Adipocyte (in vitro differentiated cells): ENCODE measurements at places on chromosomes 7 and 10.
A peak's percentile ranks its signal among the peaks of the same experiment; 100 is the strongest.

- DNase-seq: no peak
Observed at GRCh38 chr10:126702181-126702580, 31.7 kb upstream of the C10orf90 start.

DNA sequence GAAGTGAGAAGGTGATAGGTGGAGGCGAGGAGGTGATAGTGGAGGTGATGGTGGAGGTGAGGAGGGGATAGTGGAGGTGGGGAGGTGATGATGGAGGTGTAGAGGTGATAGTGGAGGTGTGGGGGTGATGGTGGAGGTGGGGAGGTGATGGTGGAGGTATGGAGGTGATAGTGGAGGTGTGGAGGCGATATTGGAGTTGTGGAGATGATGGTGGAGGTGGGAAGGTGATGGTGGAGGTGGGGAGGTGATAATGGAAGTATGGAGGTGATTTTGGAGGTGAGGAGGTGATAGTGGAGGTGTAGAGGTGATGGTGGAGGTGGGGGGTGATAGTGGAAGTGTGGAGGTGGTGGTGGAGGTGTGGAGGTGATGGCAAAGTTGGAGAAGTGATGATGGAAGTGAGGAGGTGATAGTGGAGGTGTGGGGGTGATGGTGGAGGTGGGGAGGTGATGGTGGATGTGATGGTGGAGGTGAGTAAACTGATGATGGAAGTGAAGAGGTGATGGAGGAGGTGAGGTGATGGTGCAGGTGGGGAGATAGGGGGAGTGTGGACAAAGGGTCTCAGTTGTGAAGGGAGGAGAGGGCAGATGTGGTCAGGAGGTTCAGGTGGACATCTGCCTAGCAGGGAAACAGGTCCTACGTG is 36.6 kb downstream of the ADCY1 start:
- no peak for DNase-seq

DNA sequence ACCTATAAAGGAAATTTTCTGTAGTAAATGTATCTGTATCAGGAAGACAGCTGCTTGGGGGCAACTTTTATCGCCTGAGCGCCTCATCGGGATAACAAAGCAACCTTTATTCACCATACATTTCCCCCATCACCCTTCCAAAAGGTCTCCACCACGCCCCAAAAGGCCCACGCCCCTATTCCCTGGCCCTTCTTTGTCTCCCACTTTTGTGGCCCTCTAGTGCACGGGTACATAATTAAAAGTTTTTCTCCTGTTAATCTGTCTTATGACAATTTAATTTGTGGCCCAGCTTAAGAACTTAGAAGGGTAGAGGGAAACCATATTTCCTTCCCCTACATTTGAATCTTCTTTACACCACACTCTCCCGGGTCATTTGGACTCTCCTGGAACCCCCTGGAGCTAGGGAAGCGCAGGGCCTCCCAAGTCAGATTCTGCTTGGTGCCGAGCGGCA is 625 bp downstream of the RP9 start:
- DNase-seq: no peak

- DNase-seq: no peak
Observed at GRCh38 chr10:117754770-117755658, 212.5 kb downstream of the EMX2 start.

- DNase-seq: no peak
Observed at GRCh38 chr10:130014263-130015074, 50.4 kb upstream of the EBF3 start.

DNA sequence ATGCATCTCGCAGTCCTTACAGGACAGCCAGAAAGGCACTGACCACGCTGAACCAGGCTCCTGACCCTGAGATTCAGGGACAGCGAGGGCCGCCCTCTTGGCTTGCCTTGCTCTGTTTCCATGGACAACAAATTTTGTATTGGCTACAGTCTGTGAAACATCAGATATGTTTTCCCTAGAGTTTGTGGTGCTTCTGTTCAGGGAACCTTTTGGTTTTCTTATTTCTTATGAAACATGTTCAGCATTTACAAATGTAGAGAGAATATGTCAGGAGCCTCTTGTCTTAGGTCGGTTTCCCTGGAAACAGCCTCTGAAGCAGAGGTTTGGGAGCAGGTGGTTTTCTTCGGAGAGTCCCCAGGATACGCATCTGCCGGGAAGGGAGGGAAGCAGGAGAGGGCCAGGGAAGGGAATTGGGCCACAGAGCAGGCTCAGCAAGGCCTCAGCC is 260.1 kb downstream of the CCDC3 start:
- DNase-seq: no peak

GRCh38 chr7:2072042-2072441 is 160.7 kb downstream of the MAD1L1 start:
- no peak for DNase-seq

DNA sequence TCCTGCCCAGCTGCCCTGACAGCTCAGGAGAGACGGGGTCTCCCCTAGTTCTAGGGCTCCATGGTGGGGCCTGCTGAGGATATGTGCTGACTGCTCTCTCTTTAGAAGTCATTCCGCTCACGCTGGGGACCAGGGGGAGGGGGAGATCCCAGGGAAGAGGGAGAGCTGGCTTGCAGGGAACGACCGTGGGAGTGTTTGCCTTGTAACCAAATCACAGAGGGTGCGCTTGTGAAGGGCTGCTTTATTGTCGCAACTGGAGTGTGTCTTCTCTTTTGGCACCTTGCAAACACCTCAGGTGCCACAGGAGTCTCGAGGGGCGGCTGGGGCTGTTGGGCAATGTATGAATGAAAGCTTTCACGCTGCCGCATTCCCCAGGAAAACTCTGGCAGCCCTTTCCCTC is 531.3 kb upstream of the MKI67 start:
- no peak for DNase-seq

DNA sequence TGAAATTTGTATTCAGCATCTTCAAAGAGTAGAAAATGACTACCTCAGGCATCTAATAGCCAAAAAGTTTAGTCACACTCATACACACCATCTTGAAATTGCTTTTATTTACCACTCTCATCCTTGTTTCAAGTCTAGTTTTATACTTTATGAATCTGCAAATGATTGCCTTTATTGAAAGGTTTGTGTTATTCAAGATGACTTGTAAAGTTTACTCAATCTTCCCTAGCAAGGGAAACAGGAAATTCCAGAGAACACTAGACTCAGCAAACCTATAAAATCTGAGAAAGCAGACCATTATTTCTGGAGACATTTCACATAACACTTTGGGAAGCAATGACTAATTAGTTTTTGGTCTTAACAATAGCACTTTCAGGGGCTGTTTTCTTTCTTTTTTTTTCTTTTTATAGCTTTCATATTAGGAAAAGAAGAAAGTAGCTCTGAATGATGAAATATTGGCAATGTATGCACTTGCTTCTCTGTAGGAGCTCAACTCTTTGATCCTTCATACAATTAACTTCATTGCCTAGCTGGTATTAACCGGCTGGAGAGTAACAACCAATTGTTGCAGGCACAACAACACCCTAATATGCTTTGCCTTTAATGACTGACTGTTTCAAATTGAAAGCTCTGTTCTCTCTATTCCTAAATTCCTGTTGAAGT is 68.9 kb upstream of the HDAC9 start:
- DNase-seq: peak; percentile 42

DNA sequence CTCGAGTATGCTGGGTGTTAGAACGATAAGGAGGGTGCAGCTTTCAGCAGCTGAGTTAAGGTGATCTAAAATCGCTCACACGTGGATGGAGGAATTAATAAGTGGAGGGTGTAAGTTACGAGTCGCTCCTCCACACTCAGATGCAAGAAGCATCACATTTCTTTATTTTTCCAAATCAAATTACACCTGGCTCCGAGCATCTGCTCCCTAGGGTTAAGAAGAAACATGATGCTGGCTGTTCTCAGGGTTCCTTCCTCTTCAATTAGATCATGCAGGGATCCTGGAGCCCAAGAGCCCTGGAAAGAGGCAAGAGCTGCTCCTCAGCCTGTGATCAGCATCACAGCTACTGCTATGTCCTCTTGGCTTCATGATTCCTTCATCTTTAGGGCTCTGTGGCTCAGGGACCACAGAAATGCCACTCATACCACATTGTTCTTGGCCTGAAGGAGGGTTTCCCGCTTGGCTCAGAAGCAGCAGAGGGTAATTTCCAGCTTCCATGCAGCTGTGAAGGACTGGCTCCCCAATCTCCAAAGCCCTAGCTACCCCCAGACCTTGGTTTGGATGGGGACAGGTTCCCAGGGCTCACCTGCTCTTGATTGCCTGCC is 235.9 kb upstream of the ZNF32 start:
- DNase-seq: no peak

DNA sequence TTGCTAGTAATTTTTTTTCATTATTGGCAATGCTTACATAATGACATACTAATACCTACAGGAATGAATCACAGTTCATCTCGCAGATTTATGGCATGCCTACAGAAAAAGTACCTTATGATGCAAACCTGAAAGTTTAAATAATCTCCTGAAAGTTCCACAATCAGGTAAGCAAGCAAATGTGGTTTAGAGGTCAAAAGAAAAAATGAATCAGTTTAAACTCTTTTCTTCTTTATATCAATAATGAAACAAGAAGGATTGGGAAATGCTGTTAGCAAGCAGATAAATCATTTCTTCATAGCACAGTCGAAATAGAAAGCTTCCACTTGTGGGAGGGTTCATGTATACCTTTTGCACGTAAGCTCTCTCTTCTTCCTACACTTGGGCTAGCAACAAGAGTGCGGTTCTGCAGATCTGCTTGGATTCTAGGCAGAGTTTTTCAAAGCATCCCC is 53.7 kb upstream of the MTPN start:
- DNase-seq: no peak

GRCh38 chr10:59027975-59028655 is 148.3 kb upstream of the PHYHIPL start:
- peak; percentile 79 for DNase-seq

DNA sequence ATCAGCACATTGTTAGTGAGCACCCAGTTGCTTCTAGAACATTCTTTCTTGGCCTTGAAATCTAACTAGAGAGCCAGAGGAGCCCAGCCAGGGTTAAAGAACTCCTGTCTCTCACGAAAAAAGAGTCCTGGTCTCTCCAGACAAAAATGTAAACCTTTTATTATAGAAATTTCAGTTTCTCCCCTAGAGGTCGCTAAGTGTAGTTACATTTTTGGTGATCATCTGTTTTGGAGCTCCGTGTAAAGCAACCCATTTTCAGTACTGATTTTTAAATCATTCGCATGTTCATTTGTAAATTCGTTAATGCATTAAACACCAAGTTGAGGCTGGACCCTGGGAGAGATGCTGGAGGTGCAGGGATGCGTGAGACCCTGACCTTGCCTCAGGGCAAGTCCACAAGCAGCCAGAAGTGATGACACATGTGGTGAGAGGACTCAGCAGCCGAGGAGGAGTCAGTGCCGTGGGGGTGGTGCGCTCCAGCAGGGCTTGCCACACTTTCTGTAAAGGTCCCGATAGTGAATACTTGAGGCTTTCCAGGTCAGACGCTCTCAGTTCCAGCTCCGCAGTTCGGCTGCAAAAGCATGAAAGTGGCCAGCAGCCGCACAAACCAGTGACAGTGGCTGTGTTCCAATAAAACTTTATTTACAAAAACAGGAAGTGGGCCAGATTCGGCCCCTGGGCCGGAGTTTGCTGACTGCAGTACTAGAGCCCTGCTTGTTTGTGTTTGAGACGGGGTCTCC is 578.6 kb upstream of the FOXK1 start:
- peak; percentile 17 for DNase-seq

GRCh38 chr10:88343761-88344484 is 239.2 kb downstream of the RNLS start:
- peak; percentile 47 for DNase-seq

- DNase-seq: no peak
Observed at GRCh38 chr10:18086746-18087145, 53.5 kb upstream of the CACNB2 start.

- no peak for DNase-seq
Observed at GRCh38 chr10:11743461-11744338, 1.5 kb downstream of the ECHDC3 start.

DNA sequence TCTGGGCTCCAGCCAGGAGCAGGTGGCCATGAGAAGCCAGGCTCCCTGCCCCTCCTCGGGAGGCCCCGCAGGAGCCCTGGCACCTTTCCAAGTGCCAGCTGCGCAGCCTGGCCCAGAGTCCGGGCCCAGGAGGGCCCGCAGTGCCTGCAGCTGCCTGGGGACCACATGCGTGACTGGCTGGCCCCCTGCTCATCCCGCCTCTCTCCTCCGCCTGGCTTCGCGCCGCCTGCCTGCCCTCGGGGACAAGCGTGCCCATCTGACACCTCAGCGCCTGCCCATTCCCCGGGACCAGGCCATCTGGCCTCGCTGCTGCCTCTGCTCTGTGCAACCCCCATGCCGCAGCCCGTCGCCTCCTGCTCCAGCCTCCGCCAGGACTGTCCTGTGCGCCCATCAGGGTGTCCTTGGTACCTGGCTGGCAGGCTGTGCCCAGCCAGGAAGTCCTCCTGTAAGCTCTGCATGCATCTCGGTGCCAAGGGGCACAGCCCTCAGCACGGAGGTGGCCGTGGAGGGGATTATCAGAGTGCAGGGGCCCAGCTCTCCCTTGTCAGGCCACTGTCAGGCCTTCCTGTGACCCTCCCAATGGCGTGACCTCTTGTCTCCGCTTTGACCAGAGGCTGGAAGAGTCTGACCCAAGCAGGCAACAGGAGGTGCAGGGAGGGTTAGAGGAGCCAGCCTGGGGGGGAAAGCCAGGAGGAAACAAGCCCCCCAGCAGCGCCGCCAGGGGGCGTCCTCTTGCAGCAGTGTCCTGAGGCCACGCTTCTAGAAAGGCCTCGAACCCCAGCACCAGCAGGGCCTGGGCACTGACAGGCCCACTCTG is 50.5 kb downstream of the TMEM209 start:
- no peak for DNase-seq

GRCh38 chr10:121070275-121071070 is 219.3 kb downstream of the WDR11 start:
- no peak for DNase-seq

DNA sequence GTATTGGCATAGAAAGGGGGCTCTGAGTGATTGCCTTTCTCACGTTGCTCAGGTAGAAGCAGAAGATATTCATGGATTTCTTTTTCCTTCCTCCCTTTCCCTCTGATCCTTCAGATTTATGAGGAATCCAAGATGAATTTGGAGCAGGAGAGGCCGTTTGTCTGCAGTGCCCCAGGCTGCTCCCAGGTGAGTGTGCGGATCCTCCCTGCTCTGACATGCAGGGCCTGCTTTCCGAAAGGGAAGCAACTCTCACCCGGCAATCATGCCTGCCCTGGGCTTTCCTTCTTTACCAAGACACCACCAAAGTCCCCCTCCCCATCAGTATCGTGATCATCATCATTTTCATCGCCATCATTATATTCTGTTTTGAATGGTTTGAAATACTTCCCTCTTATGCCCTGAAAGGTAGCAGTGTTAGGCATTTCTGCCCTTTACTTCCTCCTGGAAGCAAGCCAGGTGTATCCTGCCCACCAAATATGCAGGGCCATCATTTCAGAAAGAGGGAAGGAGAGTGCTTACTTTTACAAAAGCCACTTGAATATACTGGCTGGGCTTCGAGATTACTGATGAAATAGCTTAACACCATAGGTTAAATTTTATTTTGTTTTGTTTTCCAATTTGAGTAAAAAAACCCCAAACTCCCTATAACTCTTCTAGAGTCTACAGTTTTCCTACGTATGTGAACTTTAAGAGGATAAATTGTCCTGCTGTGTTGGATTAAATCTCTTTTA is 75.9 kb downstream of the CREB5 start:
- no peak for DNase-seq

DNA sequence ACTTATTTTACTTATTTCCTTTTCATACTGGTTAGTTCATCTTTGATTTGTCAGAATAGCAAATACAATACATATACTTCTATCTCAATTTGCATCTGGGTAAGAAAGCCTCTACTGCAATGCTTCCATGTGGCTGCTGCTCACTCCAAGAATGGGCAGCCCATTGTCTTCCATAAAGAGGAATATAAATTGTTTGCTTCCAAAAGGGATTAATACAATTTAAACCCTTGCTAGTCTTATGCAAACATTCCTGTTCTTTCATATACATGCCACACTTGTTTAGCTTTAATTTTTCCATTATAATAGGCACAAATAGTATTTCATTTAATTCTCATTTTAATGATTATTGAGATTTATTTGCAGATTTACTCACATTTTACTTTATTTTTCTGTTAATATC is 555.4 kb upstream of the POM121L12 start:
- no peak for DNase-seq
